ENCODE measurements at places on chromosomes 3 and 15.

- no peak for DNase-seq
These were observed 171.1 kb upstream of the TTC14 start for GRCh38 chr3:180430896-180431295.

DNA sequence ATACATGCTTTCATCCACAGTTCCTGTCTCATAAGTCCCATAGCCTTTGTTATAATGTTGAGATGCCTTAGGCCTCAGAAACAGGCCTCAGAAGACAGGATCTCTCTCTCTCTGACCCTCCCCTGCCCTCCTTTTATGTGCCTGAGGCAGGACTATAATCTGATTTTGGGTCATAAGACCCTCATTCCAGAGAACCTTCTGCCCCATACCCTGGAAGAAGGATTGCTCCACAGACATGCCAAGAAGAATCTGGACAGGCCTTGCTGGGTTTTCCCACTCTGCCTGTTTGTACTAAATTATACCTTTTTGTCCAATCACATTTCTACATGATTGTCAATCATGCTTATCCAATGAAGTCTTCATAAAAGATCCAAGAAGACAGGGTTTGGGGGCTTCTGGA is 57.2 kb upstream of the MME start:
- no peak for DNase-seq

DNA sequence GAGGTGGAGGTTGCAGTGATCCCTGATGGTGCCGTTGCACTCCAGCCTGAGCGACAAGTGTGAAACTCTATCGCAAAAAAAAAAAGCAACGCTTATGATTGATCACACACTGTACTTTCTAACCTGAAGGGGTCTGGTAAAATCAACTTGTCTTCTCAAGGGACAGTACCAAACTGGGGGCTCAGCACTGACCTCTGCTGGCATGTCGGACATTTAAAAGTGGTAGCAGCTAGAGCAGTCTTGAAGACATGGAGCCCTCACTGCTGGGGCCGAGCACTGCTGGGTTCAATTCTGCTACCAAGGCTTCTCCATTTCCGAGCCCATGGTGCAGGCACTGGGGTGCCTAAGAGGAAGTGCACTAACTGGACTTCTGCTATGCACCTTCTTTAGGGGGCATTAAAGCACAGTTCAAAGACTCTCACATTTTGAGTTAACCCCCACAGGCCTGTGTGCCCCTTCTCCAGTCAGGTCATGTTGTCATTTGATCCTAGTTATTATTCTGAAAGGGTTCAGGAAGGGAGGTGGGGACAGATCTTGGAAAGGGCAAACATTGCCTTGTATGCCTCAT is 26.4 kb upstream of the LAMP3 start:
- peak; percentile 59 for DNase-seq

DNA sequence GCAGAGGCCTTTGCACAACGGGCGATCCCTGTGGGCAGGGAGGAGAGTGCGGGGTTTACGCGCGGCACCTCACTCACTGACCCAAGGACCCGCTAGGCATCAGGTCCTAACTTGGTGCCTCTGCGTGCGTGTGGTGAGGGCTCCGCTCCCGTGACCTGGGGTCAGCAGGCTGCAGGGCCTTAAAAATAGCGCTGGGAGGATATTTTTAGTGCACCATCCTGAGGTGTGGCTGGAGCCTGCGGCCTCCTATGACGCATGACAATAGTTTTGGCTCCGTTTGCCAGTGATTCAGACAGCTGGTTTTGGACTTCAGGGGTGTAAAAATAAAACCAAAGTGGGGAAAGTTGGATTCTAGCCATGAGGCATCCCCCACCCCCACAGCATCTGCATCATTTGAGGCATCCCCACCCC is 139.0 kb downstream of the FAM43A start:
- DNase-seq, result peak; percentile 78

DNA sequence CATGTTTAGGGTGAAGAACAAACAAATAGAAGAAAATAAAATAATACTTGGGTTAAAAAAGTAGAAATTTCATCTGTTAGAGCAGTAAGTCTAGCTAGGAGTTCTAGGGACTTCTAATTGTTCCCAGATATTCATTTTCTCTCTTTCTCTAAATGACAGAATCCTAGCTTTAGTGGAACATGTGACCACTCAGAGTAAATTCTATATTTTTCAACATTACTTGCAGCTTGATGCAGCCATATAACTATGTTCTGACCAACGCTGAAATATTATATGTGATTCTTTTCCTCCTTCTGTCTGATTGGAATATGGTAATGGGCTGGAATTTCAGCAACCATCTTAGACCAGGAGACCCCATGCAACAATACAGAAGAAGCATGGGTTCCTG is 8.1 kb downstream of the PTX3 start:
- DNase-seq, result no peak

DNA sequence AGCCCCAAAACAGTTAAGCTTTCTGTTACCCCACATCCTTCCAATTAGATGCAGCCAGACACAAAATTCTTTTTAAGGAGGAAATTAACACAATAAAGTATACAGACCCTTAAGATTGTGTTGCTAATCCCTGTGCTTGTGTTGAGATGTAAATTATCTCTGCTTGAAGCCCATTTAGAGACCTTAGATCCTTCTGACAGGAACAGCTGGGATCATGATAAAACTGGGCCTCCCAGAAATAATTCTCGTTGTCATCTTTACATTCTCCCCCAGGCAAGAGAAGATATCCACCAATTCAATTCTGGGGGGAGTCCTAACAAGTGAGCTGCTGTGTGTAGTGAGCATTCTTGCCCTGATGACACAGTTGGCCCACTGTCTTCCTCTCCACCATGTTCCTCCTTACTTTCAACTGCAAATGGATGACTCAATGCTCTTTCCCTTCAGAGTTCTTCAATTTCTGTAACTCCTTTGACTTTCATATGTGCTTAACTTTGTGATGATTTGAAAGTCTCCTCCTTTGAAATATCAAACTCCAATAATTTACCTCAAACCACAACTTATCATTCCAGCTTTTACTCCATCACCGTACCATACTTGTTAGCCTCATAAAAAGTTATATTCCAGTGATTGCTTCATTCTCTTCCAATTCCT is 186.6 kb downstream of the RAP2B start:
- DNase-seq, result no peak

GRCh38 chr3:114496021-114496434 is 202.2 kb downstream of the TIGIT start:
- DNase-seq, result no peak
